Mammary epithelial cell (primary cell): ENCODE measurements at places on chromosomes 5 and 9. TPM values are rescaled to one million over a fixed set of nuclear protein-coding genes. Genes with fewer than 3 reads are reported as not detected.

DNA sequence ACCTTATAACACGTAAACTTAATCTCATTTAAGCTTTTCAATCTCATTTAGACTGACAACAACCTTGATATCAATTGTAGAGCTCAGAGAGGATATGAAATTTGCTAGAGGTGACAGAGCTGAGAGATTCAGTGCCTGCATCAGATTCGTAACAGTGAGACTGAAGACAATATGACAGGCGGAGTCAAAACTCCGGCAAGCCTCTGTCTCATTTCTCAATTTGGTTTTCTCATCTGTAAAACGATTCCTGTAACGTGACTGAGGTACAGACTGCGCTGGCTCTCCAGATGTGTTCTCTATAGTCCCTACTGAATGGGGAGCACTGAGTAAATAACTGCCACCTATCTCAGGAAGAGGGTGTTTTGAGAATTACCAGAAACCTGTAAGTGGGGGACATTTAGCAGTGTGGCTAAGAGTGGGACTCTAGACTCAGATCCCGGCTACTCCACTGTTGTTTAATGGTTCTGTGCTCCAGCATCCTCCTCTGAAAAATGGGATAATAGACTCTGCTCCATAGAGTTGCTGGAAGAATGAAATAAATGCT is 3.0 kb upstream of the MCIDAS start:
- DNase-seq = no peak

LURAP1L gene
- total RNA-seq = 57.8 TPM

CDH12 gene
- not detected in 2 replicates for total RNA-seq

ANKRD20A1 gene
- 0.82 TPM in 1 of 2 replicates, not detected in the other for total RNA-seq

DNA sequence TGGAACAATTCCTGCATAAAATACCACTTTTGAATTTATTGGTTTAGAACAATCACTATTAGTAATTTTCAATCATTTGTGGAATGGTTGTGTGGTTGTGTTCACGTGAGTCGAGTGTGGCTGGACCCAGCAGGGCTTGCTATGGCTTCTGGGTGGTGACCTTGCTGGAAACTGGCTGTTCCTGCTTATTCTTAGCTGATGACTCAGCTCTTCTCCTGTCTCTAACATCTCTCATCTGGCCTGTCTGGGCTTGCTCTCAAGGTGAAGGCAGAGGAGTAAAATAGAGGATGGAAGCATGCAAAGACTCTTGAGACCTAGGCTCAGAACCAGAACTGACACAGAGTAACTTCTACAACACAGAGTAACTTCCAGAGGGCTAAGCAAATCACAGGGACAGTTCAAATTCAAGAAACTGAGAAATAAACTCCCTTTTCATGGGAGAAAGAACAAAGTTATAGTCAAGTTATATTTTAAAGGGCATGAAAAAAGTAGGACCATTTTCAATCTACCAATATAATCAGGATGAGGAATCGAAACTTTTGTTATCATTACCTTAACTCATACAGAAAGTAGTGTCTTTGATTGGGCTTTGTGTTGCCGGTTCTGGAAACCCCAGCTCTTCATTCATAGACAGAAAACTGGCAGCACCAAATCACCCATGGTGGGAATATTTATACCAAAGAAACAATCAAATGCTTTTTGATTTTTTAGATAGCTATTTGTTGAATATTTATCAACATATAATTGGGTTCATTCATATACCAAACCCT is 665.1 kb downstream of the CDH18 start:
- DNase-seq = peak; percentile 91

DNA sequence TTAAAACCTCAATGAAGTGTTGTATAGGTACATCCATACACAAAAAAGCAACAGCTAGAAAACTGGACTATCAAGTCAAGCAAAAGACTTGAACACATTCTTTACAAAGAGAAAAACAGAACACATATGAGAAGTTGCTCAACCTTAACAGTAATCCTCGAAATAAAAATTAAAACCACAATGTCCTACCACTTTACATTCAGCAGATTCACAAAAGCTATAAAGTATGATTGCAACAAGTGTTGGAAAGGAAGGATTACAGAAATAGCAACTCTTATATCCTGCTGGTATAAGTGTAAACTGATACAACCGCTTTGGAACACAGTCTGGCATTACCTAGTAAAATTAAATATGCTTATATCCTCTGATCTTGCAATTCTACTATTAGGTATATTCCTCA is 28.5 kb upstream of the GOLGA1 start:
- DNase-seq = no peak

- DNase-seq = peak; percentile 35
Measured at GRCh38 chr5:147417135-147417813, 92.6 kb downstream of the DPYSL3 start.

- DNase-seq = no peak
Measured at GRCh38 chr5:152329761-152330283, 75.3 kb downstream of the NMUR2 start.

DNA sequence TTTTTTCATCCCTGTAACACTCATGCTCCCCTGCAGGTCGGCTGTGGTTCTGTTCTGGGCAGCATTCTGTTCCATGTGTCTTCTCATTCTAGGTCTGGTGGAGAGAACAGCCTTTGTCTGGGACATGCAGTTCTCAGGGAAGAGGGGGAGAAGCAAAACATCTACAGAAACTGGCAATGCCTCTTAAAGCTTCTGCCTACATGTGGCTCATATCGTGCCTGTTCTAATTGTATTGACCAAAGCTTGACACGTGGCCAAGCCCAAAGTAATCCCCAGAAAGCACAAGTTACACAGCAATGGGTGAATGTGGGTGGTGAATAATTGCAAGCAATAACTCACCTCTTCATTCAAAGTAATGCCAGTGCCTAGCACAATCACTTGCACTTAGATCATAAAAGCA is 218.2 kb upstream of the IL12B start:
- no peak for DNase-seq

- DNase-seq = peak; percentile 70
Measured at GRCh38 chr5:38329132-38329715, 70.9 kb downstream of the EGFLAM start.

DNA sequence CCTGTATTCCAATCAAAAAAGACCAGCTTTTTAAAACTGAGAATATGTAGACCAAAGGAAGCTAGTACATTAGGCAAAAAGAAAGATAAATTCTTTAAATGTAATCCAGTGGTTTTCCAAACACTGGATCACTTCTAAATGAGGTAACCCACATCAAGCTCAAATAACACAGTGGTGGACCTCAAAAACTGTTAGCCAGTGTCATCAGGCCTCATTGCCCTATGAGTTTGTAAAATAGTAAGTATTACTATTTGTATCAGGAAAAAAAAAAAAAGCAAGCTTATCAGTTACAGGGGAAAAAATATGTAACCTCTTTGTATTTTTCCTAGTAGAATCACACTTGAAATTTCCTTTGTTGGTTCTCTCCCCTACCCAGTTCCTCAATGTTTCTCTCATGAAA is 6.7 kb downstream of the MTX3 start:
- no peak for DNase-seq

DNA sequence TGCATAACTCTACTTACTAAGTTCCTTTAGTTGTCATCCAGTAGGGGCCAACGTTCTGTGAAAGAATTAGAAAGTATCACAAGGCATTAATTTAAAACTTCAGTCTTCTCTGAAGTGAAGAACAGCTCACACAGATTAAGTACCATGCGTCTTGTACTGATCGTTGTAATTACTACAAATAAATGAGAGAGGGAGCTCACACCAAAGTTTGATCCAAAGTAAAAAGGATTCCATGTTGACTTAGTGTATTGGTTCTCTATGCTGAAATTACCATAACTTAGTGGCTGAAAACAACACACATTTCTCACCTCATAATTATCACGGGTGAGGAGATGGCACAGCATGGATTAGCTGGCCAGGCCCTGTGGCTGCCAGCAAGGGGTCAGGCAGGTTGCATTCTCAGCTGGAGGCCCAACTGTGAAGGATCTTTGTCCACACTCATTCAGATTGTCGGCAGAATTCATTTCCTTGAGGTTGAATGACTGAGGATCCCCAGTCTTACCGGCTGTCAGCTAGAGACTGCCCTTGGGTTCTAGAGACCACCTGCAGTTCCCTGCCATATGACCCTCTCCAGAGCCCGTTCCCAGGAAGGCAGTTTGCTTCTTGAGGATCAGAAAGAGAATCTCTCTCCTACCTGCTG is 169.1 kb downstream of the YTHDC2 start:
- no peak for DNase-seq

PRDM9 gene
- not detected for total RNA-seq

TEX48 gene
- total RNA-seq = not detected in 2 replicates

ACTBL2 gene
- total RNA-seq = 0.16 TPM in 1 of 2 replicates, not detected in the other

GRCh38 chr9:14661421-14662059 is 31.7 kb downstream of the ZDHHC21 start:
- DNase-seq = peak; percentile 12

GRCh38 chr9:132487980-132488535 is 78.0 kb downstream of the CFAP77 start:
- DNase-seq = no peak

HSD17B3 gene
- not detected in 2 replicates for total RNA-seq

GRCh38 chr5:150847334-150847695 is 994 bp downstream of the IRGM start:
- no peak for DNase-seq

DNA sequence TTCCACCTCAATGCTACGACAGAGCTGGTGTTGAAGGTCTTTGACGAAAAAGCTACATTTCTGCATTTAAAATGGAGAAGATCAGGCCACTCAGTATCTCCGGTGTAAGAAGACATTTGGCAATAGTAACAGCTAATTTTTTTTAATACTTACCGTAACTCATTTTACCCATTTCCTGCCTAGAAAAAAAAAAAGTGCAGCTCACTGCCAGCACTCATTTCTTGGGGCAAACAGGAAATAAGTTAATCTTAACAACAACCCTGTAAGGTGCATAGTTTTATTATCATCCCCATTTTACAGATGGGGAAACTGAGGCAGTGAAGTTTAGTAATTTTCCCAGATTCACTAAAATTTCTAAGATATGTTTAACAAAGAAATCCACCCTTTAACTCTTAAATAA is 27.4 kb upstream of the KCNMB1 start:
- no peak for DNase-seq

ASPN gene
- not detected in 2 replicates for total RNA-seq

DAB2IP gene
- total RNA-seq = 103 TPM

DNA sequence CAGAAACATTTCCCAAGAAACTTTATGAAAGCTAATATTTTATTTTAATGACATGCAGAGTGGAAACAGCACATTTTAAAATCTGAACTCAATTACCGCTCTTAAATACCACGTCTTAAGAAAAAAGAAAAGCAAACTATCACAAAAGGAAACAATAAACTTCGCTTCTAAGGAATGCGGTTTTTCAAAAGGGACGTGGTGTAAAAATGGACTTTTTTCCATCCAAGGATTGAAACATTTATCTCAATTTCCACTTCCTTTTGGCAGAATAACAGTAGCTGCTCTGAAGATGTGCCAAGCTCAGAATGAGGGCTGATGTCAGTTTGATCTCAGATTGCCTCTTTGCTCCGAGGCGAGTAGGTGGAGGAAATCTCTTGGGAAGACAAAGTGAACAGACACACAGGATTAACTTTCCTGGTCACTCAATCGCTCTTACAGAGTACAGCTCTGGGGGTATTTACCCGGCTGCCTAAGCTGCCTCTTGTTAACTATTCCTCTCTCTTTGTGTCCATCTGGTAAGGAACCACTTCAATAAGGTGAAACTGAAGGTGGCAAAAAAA is 158.5 kb downstream of the TRPM6 start:
- DNase-seq = no peak

- DNase-seq = no peak
Measured at GRCh38 chr5:54073131-54073530, 237.2 kb downstream of the ARL15 start.

- no peak for DNase-seq
Measured at GRCh38 chr9:122402874-122403273, 32.0 kb downstream of the PTGS1 start.

GRCh38 chr5:124054564-124054963 is 542.6 kb downstream of the CSNK1G3 start:
- DNase-seq = no peak

- no peak for DNase-seq
Measured at GRCh38 chr9:2628919-2629318, 7.3 kb downstream of the VLDLR start.

DNA sequence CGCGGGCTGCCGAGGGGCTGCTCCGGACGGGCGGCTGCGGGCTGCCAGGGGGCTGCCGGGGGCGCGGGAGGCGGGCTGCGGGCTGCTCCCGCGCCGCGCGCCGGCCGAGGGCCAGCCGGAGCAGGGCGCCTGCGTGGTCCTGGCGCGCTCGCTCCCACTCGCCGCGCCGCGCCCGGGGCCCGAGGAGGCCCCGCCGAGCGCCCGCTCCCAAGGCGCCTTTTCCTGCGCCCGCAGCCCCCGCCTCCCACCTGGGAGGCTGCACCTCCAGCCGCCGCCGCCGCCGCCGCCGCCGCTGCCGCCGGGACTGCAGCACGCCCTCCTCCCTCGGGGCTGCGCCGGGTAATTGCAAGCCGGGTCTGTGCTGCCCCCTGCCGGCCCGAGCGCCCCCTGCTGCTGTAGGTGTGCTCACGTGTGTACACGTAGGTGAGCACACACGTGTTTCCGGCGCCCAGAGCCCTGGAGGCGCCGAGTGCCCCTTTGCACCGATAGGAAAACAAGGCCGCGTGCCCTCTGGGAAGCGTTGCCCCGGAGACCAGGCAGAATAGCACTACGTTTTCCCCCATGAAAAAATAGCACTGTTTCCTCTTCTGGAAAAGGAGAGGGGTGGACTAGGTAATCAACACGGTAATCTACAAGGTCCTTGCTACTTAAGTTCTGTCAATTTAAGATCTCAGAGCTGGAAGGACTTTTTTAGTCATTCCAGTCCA is at the start of gene EPB41L4B:
EPB41L4B (minus strand) TSS at position 318 of the 707 bp plus-strand sequence. CDS start 613 bp downstream, outside the sequence.
- peak; percentile 86 for DNase-seq

- DNase-seq = no peak
Measured at GRCh38 chr9:82891321-82891720, 171.6 kb downstream of the RASEF start.

PLPPR1 gene
- total RNA-seq = 0.33 TPM

DNA sequence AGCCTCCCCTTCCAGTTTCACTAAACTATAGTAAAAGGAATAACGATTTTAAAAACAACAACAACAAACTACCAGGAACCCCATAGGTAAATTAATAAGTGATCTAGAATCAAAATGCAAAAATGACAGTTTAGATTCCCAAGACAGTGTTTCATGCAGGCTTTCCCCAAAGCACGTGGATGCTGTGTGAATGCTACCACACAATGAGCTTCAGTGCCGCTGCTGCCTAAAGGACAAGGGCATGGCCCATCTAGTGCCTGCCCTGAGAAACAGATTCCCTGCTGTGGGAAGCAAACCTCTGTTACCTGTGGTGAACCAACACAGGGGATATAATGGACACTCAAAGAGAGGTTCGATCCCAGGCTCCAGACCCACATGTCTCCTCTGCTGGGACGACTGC is 23.7 kb upstream of the CKMT2 start:
- DNase-seq = no peak

ASS1 gene
- total RNA-seq = 58.7 and 58.8 TPM in 2 replicates

FGF18 gene
- total RNA-seq = 0.16 and 0.24 TPM in 2 replicates

- peak; percentile 58 for DNase-seq
Measured at GRCh38 chr5:37840053-37841034, 503 bp upstream of the GDNF start.

DNA sequence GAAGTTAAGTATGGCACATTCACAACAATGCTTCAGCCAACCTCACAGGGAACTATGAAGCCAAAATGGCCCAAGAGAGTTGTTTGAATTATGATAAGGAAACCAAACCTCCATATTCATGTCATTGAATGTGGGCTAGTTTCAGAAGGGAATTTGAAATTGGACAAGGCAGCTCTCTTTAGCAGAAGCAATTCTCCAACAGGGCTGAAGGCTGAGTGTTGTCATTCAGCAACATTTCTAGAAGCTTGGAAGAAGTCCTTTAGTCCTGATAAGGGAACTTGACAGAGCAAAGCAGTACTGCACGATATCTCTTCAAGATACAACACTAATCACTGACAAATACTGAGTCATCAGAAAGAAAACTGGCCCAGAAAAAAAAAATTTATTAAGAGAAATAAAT is 115.4 kb downstream of the SLC25A46 start:
- DNase-seq = no peak

INSYN2B gene
- total RNA-seq = 8.7 and 19.6 TPM in 2 replicates

UGCG gene
- total RNA-seq = 51.2 and 58.2 TPM in 2 replicates

BAAT gene
- total RNA-seq = 0.09 TPM in 1 of 2 replicates, not detected in the other
